ENCODE measurements at places on chromosomes 7 and 10. TPM values are rescaled to one million over a fixed set of nuclear protein-coding genes. Genes with fewer than 3 reads are reported as not detected.

GRCh38 chr10:11119843-11120242 lies 102.2 kb downstream of the CELF2 start:
- no peak for DNase-seq

DNA sequence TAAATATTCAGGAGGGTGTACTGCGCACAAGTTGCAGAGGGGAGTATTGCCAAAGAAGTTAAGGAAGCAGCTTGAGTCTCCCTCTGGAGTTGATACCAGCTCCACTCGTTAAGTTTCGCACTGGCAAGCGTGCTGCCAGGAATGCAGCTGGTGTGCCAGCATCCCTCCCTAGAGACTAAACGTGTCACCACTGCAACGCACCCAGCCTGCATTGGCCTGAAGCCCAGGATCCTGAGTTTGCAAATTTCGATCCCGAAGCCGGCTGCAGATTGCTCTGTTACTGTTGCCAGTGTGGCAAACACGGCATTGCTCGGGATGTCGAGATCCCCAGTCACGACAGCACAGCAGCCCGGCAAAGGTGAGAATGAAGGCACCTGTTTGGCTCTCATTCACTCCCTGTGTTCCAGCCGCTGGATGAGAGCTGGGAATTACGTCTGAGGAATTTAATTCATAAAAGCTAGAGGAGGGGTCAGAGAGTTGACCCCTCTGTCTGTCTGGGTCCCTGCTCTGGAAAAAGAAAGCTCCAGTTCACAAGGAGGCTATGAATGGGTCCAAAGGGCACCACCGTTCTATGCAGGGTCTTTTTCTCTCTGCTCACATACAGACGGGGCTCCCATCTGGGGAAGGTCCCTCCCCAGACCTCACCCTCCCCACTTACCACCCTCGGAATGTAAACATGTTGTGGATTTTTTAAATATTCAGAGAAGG lies 61.0 kb downstream of the NRP1 start:
- peak; percentile 93 for DNase-seq

GRCh38 chr7:2944739-2945138 lies 98.9 kb downstream of the CARD11 start:
- DNase-seq: no peak

- DNase-seq: no peak
Measured at GRCh38 chr10:7956508-7956907, 98.0 kb upstream of the GATA3 start.

Gene NUDT13
- 1.3 TPM for total RNA-seq

Gene PGAM2
- total RNA-seq: 1.8 TPM

Gene UNCX
- total RNA-seq: not detected

Gene NOLC1
- 40.9 TPM for total RNA-seq

Measured in esophagus muscularis mucosa (tissue), 4 donors.